Eye (tissue), 1 donor: ENCODE measurements at places on chromosomes 2 and 18.

GRCh38 chr18:48540251-48541025 is 1.6 kb downstream of the CTIF start:
- peak; percentile 84 for DNase-seq

- no peak for DNase-seq
These were observed 336.7 kb upstream of the ID2 start for GRCh38 chr2:8345200-8345599.

DNA sequence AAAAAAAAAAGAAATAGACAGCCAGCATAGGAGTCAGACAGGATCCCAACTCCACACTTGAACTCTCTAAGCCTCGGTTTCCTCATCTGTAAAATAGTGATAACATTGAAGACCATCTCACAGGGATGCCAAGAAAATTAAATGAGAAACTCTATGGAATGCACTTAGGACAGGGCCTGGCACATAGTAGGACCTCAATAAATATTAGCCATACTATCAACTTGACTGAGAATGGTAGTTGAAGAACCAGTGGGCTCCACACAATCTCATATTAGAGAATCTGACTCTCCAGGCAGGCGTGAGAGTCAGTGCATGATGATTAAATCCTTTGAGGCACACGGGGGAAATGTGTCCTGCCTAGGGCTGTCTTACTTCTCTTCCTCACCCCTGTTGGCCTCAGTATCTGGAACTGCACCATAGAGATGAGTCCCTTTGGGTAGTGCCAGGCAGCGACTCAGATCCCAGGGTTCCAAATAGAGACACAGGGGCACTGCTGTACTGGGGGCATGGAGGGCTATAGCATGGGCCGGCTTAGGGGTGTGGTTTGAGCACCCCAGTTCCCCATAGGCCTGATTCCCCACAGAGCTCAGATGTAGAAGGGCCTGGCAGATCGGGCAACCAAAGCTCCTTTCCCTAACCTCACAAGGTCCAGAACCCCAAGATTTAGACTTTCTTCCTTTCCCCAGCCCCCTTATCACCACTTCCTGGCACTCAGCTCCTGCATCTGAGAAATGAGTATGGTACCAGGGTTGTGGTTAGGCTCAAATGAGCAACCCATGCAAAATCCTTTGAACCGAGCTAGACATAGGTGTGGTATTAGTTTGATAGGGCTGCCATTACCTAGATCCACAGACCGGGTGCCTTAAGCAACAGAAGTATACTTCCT is 51.3 kb upstream of the CAB39 start:
- no peak for DNase-seq

- no peak for DNase-seq
These were observed 8.2 kb upstream of the CLIP4 start for GRCh38 chr2:29106980-29107388.

DNA sequence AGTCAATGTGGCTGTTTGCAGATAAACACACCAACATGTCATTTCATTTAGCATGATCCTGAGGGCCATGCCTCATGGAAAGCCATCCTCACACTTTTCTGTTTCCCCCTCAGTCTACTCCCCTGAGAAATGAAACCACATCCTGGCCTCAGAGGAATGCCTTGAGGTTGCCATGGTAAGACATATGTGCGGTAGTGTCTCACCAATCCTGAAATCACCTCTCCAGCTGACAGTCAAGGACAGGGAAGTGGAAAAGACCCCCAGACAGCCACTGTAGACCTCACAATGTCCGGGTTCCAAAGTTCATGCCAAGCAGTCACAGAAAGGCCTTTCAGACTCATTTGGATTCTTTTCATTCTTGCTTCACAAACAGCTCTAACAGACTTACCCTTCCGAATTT is 175.2 kb upstream of the PKDCC start:
- no peak for DNase-seq

DNA sequence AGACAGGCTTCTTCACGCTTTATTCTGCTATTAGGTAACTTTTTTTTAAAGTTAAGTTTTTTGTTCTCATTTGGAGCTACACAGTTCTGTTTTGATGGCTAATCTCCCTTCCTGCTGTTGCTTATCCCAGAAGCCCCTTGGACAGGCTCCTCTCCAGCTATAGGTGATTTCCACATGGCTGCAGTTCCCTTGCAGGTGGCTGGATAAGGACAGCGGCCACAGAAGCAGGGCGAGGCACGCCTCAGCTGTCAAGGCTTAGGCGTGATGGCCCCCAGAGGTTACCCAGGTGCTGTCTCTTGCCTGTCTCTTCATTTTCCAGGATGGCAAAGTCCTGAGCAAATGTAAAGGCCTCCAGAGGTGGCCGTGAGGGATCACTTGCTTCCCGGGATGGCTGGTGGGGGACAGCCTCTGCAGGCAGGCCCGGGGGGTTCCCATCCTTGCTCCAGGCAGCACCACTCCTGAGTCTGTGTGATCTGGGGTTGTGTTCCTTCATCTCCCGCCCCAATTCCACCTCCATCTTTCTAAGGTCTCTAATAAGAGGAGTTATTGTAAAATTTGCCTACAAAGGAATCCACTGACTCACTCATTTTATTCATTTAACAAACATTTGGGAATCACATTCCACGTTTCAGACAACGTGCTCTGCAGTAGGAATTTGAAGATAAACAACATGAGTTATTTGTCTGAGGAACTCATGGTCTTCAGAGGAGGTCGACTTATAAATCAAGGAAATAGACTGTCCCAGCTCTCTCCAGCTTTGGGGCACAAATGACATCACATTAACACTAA is 53.4 kb downstream of the NAPG start:
- no peak for DNase-seq

- DNase-seq: no peak
These were observed 274.1 kb upstream of the CYRIA start for GRCh38 chr2:16939771-16940170.

DNA sequence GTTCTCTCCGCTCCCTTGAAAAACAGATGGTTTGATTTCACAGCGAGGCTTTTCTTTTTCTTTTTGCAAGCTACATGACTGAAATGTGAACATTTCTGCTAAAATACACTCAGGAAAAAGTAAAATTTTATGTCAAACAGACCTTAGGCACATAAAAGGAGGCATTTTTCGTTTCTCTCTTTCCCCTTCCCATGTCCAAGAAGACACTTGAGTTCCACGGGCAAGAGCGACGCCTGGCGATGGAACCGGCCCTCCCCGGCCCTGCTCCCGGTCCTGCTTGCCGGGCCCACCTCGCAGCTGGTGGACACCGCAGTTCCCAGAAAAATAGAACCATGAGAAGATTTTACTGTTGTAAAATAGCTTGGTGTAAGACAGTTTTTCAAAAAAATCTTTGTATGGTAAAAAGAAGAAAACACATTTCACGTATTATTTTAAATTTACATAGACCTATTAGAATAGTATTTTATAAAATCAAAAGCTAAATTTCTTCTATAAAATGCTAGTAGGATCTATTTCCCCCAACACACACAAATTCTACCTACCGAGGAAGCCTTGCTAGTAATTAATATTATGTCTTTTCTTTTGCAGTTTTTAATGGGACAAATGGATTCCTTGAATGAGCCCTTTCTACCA is 2.3 kb upstream of the ALKAL2 start:
- peak; percentile 90 for DNase-seq

DNA sequence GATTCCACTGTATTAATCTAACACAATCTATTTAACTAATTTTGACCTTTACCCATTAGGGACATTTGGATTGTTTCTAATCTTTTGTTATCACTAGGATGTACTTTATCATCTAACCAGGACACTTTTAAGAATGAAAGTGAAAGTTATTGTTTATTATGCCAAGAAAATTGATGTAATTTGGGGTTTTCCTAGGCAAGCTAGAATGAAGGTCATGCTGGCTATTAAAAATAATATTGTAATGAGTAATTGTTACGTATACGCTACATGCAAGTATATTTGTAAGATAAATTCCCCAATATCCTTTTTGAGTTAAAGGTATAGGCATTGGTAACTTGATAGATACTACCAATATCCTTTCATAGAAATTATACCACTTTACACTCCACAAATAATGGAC is 74.6 kb downstream of the COL5A2 start:
- DNase-seq: no peak

GRCh38 chr18:26549263-26550094 is 1.1 kb upstream of the KCTD1 start:
- DNase-seq: peak; percentile 82

- DNase-seq: no peak
These were observed 30.7 kb upstream of the HDAC4 start for GRCh38 chr2:239431536-239431935.

DNA sequence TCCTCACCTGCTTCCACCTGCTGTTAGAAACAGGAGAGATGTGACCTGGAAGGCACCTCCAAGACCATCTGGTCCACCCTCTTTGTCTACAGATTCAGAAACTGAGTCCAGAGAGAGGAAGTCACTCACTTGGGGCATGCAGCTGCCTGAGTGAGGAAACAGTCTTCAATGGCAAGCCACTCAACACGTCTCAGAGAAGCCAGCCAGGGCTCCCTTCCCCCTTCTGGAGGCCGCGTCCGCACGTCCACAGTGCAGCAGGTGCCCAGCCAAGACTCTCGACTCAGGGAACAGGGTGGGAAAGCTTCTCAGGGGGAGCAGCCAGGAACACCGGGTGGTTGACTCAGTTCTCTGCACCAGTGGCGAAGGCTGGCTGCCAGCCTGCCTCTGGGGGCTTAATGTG is 201.7 kb downstream of the BCL11A start:
- DNase-seq: no peak

GRCh38 chr2:227783404-227784138 is 30.1 kb upstream of the CCL20 start:
- DNase-seq: no peak

GRCh38 chr2:108079736-108080135 is 93.4 kb downstream of the SLC5A7 start:
- DNase-seq: no peak

DNA sequence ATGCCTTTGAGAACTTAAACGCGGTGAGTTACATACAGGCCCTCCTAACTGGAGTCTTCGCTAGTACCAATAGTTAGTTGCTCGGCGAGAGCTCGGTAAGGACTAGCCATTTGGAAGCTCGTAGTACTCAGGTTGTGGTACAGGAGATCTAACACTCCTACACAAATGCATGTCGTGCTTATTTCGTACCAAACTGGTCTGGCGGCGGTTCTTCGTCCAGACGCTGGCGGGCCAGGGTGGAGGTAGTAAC is 346 bp upstream of the VRK2 start:
- DNase-seq: no peak

DNA sequence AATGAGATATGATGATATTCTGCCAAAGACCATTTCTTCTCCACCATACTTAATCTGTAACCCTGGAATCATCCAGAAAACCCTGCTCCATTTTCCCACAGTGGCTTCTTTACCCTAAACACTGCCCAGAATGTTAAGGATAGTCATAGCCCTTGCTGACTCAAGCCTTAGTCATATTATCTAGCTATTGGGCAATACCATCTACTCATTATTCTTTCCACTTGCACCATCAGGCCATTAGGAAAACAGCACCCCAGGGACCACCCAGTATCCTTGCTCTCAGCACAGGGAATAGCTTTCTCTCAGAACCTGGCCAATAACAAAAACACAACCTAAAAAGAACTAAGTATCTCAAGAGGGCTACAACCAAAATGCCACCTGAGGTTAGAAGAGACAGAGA is 445.7 kb upstream of the SLC14A2 start:
- DNase-seq: no peak

- DNase-seq: no peak
These were observed 733.6 kb upstream of the SALL3 start for GRCh38 chr18:78246050-78246449.

DNA sequence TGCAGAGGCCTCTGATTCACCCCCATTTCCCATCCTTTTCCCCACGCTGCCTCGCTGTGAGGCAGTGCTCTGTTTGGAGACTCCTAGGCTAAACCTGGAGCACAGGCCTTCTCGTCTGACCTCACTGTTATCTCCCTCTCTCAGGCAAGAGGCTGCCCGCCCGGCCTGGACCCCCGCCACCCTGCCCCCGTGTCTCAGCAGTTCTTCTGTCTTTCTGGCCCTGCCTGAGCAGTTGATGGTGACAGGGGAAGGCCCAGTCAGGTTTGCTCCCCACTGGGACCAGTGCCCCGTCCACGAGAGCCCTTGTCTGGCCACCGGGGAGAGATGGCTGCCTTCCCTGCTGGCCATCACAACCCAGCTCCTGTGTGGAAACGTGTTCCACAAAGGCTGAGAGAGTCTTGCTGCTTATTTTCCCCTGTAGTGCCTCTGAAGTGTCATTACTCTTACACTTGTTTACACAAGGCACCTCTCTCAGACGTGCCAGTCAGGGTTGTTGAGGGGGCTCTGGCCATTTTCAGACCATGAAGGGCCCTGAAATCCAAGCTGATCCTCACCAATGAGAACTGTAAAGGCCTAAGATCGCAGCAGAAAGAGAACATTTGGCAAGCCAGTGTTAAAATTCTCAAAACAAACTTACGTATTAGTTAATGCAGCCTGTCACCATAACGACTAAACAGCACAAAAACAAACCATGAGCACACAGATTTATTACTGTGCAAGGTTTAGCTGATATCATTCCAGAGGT is 210.9 kb downstream of the NDUFA10 start:
- peak; percentile 63 for DNase-seq

- DNase-seq: peak; percentile 75
These were observed 146.8 kb downstream of the TGIF1 start for GRCh38 chr18:3596637-3597384.

DNA sequence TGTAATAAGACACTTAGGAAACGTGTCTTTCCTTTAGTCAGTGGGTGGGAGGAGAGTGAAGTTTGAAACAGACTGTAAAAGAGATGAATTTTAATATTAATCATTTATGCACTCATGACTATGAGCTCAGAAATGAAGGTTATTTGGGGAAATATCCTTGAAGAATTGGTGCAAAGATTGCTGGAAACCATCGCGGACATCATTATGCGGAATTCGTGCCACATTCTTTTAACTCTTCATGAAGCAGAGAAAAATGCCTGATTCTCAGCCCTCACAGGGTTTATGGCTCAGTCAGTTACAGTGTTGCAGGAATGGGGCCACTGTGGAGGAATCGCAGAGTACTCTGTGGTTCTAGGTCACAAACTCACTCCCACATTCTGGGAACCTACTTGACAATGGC is 109.7 kb downstream of the RGPD3 start:
- no peak for DNase-seq

GRCh38 chr2:8412082-8412481 is 269.8 kb upstream of the ID2 start:
- no peak for DNase-seq

DNA sequence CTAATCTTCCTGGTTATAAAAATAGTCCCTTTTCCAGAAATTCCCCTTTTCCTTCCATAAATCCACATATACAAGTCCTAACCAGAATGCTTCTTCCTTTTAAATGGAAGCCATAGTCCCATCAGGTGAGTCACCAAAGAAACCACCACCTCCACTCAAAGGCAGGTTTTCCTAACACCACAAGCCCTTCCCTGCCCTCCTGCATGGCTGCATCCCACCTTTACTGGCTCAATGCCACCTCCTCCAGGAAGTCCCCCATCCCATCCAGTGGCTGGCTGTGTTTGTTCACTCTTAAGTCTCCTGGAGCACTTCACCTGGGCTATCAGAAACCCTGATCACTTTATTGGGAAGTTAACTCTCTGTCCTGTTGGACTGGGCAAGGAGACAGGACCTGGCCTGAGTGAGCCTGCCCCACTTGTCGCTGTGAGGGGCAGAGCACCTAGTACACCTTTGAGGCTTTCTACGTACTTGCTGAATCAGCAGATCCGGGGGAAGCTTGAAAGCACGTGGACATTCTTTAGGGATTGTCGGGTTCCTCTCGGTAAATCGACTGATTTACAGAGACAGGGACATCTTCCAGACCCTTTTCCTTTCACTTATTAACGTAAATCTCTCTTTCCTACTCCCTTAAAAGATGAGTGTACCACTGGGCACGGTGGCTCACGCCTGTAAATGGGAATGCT is 71.0 kb downstream of the NGEF start:
- DNase-seq: no peak

GRCh38 chr18:14179306-14179705 is 47.1 kb upstream of the ZNF519 start:
- DNase-seq: no peak
